Astrocyte of the spinal cord (primary cell): ENCODE measurements at places on chromosomes 1 and 21.

- DNase-seq: peak; percentile 61
Measured at GRCh38 chr1:80375662-80376061, 1369.1 kb upstream of the ADGRL4 start.

DNA sequence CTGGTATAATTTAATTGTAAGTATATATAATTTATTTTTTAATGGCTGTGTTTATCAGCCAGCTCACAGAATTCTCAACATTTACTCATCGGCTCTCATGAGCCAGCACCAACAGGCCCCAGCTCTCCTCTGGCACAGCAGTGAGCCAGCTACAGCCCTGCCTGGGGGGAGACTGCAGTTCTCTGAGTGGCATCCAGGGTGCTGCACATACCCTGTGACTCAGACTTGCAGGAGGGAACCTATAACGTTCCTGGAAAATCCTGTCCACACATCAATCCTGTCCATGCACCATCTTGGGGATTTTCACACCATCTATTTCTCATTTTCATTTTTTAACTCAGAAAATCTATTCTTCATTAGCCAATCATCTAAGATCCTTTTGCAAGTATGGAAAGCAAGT, 36.5 kb downstream of the FHAD1 start:
- no peak for DNase-seq

- peak; percentile 18 for DNase-seq
Measured at GRCh38 chr1:84298684-84299535, 2.6 kb upstream of the SAMD13 start.

DNA sequence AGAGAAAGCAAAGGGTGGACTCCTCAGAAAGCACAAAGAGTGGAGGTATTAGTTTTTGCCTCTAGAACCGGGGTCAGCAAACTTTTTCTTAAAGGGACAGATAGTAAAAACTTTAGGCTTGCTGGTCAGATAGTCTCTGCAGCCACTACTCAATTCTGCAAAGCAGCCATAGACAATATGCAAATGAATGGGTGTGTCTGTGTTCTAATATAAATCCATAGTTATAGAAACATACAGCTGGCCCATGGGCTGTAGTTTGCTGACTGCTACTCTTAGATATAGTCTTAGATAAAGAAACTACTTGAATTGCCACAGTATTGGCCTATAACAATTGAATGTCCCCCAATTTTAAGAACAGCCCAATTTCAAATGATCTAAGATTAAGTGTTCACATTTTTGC, 101.6 kb upstream of the CACHD1 start:
- DNase-seq: no peak

- peak; percentile 74 for DNase-seq
Measured at GRCh38 chr1:204520834-204521709, 4.9 kb downstream of the MDM4 start.

DNA sequence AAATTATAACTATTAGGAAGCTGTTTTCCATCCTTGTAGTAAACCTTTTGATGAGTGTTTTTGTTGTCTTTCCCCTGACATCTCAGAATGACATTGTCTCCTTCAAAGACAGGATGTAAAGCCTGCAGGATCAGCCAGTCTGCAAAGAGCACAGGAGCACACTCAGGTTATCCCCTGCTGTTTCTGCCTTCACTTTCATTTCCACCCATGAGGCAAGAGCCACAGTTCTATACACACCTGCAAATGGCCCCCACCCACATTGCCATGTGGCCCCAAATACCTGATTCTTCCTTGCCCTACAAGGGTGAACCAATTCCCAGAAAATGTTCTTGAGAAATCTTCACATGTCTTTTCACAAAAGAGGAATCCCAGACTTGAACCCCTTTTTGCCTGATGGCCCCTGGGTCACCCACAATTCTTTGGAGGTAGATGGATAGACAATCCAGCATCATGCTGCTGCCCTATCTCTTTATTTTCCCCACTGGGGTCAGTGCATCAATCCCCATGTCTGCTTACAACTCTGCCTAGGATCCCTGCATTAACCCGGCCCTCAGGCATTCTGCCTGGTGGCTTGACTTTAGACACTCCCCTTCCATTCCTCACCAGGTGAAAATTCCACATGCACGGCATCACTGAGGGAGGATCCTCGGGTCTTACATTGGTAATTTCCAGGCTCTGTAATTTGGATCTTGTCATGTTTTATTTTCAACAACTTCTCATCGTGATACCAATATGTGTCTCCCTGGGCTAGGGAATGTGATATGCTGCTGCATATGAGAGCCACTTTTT, 2.6 kb downstream of the FCRL3 start:
- DNase-seq: no peak

DNA sequence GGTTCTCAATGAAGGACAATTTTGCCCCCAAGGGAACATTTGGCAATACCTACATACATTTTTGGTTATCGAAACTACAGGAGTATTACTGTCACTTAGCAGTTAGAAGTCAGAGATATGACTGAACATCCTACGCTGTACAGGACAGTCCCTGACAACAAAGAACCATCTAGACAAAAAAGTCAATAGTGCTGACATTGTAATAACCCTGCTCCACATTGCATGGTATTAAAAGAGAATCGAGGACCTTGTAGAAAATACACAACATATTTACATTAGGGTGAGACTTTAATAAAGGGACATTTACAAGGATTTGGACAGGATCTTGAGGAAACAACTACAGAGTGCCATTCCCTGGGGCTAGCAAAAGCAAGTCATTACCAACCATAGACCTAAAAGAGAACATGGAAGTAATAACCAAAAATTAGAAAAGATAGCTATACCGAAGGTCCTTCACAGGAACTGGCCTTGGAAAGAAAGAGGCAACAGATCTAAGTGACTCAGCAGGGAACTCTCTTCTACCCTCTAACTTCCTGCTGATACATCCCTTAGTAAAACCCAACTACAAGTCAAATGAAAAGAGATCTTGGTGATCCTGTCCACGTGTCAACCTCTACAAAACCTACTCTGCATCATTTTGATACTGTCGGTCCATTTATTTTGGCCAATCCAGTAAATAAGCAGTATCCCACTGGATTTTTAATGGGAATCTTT, 40.2 kb downstream of the ANGPTL3 start:
- DNase-seq: no peak

DNA sequence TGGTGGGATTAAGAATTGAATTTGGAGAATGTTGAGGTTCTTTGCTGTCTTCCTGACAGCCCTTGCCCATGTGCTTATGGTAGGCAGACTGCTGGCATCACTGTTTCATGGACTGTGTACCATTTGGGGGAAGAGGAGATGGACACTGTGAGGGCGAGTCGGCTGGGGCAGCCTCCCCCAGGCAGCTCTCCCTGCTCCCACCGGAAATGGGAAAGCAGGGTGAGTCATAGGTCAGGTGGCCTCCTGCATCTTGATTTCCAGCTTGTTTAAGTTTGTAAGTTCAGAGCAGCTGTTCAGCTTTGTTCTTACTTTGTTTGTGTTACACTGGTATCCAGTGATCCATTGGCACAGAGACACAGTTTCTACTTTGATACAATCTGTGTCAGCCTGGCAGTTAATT, 87.2 kb upstream of the CNIH3 start:
- peak; percentile 89 for DNase-seq

- DNase-seq: peak; percentile 8
Measured at GRCh38 chr1:14666373-14666772, 67.9 kb downstream of the KAZN start.

- peak; percentile 41 for DNase-seq
Measured at GRCh38 chr1:82538876-82539275, 738.1 kb downstream of the ADGRL2 start.

- DNase-seq: peak; percentile 63
Measured at GRCh38 chr1:45442272-45442671, 48.7 kb downstream of the TESK2 start.

GRCh38 chr1:10773376-10773775, 23.1 kb downstream of the CASZ1 start:
- no peak for DNase-seq

DNA sequence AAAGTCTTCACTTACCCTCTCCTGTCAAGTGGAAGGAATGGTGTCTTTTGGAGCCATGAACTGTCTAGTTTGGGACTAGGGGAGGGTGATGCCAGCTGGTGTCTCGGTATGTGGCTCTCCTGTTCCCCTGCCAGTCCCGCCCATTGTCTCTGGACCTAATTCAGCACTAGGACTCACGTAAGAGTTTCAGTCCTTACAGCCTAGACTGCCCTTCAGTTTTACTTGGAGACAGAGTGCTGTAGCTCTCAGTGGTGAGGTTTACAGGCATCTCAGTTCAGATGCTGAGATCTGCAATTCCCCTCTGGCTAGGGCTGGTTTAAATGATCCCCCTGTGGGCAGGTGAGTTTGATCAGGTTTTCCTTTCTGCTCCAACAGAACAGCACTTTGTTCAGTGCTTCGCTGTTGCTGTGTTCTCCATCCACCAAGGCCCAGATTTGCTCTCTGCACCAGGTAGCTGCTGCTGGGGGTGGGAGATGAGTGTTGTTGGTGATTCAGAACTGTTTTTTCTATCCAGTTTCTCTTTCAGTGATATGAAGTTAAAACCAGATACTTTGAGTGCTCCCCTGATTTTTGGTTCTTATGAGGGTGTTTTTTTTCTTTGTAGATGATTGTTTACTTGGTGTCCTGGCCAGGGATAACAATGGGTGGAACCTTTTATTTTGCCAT, 198.3 kb upstream of the RNPC3 start:
- DNase-seq: no peak

GRCh38 chr1:32772281-32773017, 44.7 kb downstream of the YARS1 start:
- no peak for DNase-seq

DNA sequence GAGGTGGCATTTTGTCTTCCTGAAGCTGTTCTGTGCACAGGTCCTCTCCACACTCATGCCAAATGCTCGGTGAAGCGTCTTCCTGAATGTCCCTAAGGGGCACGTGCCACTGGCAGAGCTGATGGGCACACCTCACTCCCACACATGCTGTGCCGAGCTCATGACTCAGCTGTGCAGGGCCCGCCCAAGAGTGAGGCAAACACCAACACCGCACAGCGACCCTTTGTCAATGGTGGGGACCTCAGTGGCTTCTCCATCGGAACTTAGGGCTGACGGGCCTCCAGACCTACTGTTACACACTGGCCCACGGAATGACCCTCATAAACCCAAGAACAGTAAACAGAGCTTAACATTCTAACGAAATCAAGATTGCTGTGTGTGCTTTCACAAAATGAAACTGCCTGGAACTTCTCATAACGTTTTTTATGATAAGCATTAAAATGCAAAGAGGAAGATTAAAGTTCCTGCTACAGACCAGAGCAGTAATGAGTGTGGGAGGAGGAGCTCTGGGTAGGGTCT, 89.3 kb downstream of the SIM2 start:
- DNase-seq: no peak

GRCh38 chr1:181143102-181143859, 54.8 kb downstream of the IER5 start:
- DNase-seq: no peak

DNA sequence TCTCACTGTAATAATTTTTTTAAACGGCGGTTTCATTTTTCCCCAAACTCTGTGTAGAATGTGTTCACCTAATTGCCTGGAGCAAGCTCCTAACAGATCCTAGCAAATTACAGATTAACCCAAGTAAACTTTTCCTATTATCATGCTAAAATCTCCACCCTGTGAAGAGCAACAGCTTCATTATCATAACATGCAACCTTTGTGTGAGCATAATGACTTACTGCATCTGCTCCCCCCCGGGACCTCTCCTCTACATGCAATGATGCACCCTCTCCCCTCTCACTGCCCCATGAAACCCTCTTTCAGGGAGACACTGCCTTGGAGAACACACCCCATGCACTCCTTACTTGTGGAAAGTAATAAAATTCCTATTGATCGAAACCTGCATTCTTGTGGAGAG, 717.0 kb upstream of the TMPRSS15 start:
- DNase-seq: no peak

- peak; percentile 32 for DNase-seq
Measured at GRCh38 chr1:145846201-145846612, 777 bp downstream of the NUDT17 start.

- no peak for DNase-seq
Measured at GRCh38 chr1:245990315-245991022, 516.6 kb downstream of the SMYD3 start.

- no peak for DNase-seq
Measured at GRCh38 chr1:41977326-41977725, 58.6 kb upstream of the HIVEP3 start.

DNA sequence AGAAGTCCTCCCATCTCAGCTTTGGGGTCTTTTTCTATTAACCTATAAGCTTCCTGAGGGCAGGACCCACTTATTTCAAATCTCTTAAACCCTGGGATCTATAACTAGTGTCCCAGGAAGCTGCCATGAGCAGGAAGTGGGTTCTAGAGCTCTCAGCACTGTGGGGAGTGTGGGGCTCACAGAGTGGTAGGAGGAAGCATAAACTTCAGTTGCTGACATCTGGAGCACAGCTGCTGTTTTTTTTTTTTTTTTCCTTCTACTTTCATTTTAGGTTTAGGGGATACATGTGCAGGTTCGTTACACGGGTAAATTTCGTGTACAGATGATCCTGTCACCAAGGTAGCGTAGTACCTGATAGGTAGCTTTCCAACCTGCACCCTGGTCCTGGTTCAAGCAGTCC, 59.3 kb downstream of the AK4 start:
- no peak for DNase-seq

DNA sequence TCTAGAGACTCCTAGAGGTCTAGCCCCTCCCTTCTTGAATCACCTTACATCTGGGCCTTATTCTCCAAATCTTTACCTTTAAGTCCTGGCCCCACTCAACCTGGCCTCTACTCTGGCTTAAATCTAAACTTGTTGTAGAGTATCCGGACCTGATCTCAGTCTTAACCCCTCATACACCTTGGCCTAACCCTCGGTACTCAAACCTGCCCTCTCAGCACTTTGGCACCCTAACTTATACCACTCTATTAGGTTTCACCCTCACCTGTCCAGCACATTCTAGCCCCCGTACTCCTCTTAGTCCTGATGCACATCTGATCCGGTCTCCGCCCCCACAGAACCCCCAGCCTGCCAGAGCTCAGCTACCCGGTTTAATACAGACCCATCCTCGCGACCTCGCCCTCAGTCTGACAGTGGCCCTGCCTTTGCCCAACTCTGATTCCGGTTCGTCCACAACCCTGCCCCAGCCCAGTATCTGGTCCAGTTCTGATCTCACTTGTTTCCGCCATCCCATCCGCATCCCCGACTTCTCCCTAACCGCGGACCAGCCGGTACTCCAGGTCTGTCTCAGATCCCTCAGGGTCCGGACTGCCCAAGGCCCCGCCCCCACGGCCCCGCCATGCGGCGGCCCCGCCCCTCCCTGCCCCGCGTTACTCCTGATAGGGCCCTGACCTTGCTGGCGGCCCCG, 1.5 kb downstream of the TRIM62 start:
- DNase-seq: peak; percentile 89

- no peak for DNase-seq
Measured at GRCh38 chr1:175690298-175690697, 53.1 kb downstream of the TNR start.

GRCh38 chr1:23751050-23751814, 8.0 kb downstream of the ELOA start:
- DNase-seq: peak; percentile 34

- DNase-seq: no peak
Measured at GRCh38 chr21:42105476-42106315, 34.6 kb downstream of the UMODL1 start.

DNA sequence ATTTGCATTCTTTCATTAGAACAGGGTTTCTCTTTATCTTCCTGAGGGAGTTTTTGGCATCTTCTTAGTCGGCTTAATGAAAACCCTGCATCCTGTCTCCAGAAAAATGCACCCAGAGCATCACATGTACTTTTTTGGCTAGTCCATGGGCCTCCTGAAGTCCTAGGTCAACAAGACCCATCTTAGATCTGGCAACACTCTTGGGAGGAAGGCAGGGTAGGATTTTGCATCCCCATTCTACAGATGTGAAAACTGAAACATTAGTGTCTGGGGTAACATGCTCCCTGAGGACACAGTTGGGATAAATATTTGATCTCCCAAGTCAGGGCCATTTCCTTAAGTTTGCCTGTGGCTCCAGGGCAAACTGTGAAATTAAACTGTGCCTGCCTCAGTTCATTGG, 40.0 kb upstream of the HMGB4 start:
- no peak for DNase-seq
